OCI-M1 (cell line): ENCODE measurements at places on chromosomes 1 and 21.

DNA sequence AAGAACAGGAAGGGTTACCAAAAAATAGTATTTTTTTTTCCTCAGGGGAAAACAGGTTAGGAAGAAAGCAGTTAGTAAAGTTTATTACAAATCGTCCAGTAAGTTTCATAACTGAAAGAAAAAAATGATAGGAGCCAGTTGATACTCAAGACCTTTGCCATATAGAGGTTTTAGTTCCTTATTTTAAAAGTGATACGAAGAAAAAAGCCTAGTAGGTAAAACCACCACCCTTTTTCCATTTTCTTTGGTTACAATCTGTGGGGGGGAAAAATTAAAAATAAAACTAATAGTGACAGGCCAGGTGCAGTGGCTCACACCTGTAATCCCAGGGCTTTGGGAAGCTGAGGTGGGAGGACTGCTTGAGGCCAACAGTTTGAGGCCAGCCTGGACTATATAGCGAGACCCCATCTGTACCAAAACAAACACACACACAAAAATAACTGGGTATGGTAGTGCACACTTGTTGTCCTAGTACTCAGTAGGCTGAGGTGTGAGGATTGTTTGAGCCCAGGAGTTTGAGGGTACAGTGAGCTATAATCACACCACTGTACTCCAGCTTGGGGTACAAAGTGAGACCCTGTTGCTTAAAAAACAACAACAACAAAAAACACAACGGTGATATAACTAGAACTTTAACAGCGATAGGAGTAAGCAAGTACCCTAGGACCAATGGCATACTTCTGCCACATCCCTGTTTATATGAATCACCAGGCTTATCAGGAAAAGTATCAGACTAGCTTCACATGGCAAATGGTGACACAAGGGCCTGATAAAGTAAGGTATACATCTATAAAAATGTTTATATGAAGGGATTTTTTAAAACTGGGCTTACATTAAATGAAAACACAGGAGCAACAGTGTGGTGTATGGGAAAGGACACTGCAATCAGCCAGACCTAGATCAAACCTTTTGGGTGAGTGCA, 5.4 kb downstream of the TMEM59 start:
- peak; percentile 49 for DNase-seq

DNA sequence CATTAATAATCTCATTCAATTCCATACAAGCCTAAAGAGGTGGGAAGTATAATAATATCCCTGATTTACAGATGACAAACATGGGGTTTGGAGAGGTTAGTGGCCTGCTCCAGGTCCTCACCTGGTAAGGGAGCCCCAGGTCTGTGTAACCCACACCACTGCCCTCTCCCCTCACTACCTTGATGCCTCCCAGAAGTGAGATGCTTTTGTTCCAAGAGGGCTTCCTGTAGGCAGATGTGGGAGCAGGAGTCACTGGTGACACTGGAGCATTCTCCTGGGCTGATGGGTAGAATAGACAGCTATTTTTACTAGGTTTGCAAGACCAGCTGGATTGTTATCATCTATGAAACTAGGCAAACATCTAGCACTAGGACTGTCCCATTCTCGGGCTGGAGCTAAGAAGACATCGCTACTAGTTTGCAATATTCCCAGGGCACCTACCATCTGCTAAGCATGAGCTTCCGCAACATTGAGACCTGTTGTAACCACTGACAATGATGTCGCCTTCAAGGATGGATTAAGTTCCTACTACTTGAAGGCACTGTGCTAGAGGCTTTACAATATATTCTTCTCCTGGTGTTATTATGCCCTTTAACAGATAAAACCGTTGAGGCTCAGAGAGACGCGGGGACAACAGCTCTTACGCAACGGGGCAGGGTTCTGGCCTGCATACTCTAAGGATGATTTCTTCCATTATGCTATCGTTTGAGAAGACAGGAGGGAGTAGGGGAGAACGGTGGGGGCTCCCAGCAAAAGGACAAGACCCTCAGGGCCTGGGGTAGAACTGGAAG, 35.0 kb downstream of the BATF3 start:
- DNase-seq, result no peak

DNA sequence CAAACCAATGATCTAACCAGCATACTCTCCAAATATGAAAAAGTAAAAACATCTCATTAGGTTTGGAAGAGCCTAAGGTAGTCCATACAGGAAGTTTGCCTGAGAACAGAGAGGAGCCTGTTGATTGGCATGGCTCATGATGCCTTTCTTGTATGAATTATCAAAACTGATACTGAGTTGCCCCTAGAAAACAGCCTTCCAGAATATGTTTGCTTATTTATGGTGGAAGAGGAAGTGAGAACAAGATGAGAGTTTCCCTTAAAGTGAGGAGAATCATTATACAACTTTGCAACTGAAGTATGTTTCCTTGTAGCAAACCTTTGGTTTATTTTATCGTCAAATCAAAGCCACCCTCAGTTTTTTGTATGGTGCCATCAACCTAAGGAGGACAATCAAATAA, 23.8 kb upstream of the KIAA1614 start:
- DNase-seq, result no peak

DNA sequence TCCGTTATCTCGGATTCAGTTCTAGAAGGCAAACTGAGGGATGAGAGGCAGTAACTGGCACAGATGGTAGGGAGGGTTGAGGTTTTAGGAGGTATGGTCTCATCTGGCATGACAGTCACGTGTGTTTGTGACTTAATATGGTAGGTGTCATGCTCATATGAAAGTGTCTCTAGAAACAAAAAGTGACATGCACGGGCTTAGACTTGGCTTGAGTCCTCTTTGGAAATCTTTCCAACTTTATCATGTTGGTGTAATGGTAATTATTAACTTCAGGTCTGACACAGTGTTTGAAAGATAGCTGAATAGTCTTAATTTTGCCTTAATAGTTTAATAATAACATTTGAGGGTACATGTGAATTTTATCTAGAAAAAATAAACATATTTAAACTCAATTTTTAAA, 218.1 kb downstream of the FMN2 start:
- no peak for DNase-seq

DNA sequence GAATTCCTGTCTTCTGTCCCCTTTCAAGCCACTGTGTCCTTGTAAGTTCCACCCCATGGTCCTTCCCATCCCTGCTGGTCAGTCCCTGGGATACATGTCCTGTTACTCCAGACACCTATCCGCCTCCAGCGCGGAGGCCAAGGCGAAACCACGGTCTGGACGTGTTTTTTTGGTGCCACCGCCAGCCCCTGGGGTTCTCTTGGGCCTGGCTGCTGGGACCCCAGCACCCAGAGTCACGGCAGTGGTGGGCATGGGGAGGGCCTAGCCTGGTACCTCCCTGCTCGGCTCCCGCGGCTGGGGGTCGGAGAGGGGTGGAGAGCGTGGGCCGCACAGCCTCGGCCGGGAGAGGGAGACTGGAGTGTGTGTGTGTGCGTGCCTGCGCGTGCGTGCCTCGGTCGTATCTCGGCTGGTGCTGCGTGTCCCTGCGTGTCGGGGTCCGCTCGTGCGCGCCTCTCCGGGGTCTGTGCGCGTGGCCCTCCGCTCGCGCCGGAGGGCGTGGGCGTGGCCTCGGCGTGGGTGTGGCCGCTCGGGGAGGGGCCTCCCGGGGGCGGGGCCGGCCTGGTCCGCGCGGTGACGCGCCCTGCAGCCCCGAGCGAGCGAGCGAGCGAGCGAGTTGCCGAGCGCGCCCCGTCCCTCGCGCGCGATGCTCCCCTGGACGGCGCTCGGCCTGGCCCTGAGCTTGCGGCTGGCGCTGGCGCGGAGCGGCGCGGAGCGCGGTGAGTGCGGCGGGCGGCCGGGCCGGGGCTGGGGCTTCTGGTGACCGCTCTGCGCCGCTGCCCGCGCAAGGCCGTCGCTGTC, at the start of gene VWA1:
Gene VWA1, plus strand, starts transcription at position 585 of the 798 bp plus-strand sequence. Its CDS starts 59 bp downstream, at position 644.
- no peak for DNase-seq
